ENCODE measurements at places on chromosomes 7 and 10. TPM values are rescaled to one million over a fixed set of nuclear protein-coding genes. Genes with fewer than 3 reads are reported as not detected.

Gene SPDYE3
- total RNA-seq: not detected

Gene SMKR1
- not detected for total RNA-seq

Gene C10orf95
- 0.22 TPM for total RNA-seq

Gene NUDT1
- total RNA-seq: 16.3 TPM

Gene VWDE
- not detected for total RNA-seq

Gene HPS6
- total RNA-seq: 15.7 TPM

Gene PON3
- total RNA-seq: 2.7 TPM

Gene TMEM196
- 2.5 TPM for total RNA-seq

Data from mesenteric fat pad (tissue), 1 donor.